ENCODE measurements at places on chromosomes 6 and 20.
A peak's percentile ranks its signal among the peaks of the same experiment; 100 is the strongest.

DNA sequence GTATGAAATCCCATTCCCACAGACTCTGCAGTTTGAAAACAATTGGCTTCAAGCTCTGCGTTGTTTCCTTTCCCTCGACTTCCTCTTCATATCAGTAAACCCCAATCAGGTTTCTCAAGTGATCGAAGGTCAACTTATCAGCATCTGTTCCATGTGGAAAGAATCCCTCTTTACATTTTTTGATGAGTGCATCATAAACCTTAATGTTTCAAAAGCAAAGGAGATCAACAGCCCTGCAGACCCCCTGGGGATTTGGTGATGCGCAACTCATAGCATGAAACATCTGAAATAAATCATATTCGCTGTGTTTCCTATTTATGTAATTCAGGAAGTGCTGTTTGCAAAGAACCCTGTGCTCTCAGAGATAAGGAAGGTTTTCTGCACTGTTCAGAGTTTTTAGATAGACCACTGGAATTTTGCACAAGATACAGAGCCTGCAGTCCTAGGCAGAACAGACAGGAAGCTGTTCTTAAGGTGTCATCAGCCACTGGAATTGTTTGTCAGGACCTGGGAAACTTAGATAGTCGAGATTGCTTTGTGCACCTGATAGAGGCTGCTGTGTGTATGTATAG is 216.0 kb downstream of the HIVEP2 start:
- DNase-seq, result no peak

DNA sequence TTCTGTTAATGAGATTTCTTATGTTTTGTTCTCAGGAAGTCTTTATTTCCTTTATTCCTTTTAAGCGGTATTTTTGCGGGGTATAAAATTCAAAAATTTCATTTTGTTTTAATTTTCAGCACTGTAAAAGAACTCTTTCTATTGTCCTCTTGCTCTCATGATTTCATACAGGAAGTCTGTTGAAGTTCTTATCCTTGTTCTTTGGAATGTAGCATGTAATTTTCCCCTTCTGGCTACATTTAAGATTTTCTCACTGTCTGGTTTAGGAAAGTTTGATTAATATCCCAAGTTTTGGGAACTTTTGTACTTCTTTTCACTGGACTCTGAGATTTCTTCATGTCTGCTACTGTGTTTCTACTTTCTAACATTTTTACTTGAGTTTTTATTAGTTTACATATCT is 581.4 kb upstream of the GJE1 start:
- DNase-seq, result no peak

GRCh38 chr6:99185525-99185924 is 163.9 kb downstream of the FAXC start:
- DNase-seq, result no peak

DNA sequence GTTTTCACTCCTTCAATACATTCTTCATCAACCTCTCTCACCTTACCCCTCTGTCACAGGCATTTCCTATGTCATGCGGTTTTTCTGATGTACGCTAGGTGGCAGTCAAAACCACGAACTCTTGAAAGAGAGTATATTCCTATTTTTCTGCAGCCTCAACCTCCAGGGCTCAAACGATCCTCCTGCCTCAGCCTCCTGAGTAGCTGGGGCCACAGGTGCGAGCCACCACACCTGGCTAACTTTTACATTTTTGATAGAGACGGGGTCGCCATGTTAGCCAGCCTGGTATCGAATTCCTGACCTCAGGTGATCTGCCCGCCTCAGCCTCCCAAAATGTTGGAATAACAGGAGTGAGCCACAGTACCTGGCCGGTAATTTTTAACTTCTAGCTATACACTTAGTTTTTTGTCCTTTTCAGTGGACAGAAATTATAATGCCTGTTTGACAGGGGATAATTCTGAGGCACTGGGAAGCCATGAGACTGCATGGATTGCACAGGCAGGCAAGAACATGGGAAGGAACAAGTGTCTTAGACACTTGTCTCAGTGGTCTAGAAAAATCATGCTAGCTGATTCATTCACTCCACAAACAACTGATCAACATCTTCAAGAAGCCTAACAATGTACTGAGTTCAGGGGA is 22.5 kb upstream of the HFE start:
- no peak for DNase-seq

DNA sequence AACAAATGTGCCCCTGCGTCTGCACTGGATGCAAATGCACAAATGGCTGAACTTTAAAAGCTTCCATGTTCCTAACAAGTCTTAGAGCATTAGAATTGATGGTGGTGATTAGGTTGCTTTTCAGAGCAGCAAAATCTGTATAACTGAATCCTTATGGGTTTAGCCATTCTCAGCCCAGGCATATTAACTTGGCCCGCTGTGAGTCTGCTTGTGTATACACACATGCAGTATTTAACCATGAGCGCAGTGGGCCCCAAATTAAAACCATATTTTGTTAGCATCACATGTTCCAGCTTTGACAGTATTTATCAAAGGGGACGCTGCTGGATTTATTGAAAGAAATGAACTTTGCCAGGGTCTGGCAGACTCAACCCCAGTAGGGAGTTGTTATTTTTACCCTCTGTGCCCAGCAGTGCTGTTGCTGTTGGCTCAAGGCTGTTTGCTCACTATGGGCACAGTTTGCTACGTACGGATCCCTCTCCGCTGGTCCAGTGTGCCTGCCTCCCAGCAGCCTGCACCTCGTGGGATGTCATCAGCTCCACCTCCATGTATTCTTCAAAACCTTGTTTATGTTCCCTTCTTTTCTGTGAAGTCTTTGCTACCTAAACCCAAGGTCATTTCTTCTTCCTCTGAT is 144.7 kb downstream of the QRSL1 start:
- DNase-seq, result no peak

DNA sequence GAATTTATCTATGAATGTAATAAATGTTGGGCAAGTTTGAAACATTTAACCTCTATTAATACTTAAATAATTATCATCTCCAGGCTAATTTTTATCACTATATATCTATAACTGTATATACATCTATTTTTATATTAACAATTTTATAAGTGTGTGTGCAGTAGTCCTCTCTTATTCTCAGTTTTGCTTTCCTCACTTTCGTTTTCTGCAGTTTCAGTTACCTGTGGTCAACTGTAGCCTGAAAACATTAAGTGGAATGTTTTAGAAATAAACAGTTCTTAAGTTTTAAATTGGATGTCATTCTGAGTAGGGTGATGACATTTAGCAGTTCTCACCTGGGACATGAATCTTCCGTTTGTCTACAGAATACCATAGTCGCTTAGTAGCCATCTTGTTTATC is 379.4 kb upstream of the MAN1A1 start:
- no peak for DNase-seq

- no peak for DNase-seq
Observed at GRCh38 chr6:129717277-129717676, 7.3 kb upstream of the ARHGAP18 start.

DNA sequence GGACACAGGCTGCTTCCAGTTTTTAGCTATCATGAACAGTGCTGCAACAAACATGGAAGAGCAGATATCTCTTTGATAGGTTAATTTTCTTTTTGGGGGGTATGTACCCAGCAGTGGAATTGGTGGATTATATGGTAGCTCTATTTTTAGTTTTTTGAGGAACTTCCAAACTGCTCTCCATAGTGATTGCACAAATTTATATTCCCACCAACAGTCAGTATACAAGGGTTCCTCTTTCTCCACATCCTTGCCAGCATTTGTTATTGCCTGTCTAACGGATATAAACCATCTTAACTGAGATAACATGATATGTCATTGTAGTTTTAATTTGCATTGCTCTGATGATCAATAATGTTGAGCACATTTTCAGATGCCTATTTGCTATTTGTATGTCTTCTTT is 237.6 kb downstream of the MMUT start:
- no peak for DNase-seq

GRCh38 chr6:38818691-38819090 is 103.6 kb downstream of the DNAH8 start:
- no peak for DNase-seq

DNA sequence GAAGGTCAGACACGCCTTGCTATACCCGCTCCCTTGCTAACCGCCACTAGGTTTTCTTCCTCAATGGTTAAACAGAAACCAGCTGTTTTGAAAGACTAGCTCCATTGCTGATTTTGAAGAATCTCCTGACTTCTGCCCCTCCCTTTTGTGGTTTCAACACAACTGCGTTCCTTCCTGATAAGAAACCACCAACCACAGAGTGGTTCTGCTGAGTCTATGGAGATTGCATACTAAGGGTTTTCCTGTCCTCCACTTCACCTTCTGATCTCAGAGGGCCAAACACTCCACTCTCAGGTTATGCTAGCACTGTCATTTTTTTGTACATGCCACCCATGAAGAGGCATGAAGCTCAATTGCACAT is 207.9 kb downstream of the MYLK4 start:
- DNase-seq, result peak; percentile 12

DNA sequence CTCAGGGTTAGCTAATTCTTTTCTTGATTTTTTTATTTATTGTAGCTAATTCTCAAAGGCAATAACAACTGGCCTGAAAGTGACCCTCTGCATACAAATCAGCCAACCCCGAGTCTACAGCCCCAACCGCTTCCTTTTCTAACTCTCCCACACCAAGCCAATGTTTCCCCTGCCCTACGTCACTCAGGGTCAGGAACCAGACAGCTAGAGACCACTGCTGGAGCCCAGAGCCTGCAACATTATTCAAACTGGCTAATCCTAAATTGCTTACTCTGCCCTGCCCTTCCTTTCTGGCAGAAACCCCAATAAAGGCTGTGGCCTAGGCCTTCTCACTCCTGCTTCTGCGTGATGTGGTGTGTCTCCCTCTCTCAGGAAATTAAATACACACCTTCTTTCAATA is 320.7 kb downstream of the CBLN4 start:
- DNase-seq, result no peak

- peak; percentile 61 for DNase-seq
Observed at GRCh38 chr6:143901885-143902750, 37.8 kb downstream of the ZC2HC1B start.

GRCh38 chr6:52496631-52497030 is 76.5 kb downstream of the EFHC1 start:
- no peak for DNase-seq

GRCh38 chr20:31543966-31544598 is 29.8 kb downstream of the HM13 start:
- no peak for DNase-seq

GRCh38 chr6:134813146-134813545 is 136.8 kb downstream of the ALDH8A1 start:
- DNase-seq, result no peak
